AG09309 (cell line): ENCODE measurements at places on chromosomes 7 and 10.
A peak's percentile ranks its signal among the peaks of the same experiment; 100 is the strongest.

DNA sequence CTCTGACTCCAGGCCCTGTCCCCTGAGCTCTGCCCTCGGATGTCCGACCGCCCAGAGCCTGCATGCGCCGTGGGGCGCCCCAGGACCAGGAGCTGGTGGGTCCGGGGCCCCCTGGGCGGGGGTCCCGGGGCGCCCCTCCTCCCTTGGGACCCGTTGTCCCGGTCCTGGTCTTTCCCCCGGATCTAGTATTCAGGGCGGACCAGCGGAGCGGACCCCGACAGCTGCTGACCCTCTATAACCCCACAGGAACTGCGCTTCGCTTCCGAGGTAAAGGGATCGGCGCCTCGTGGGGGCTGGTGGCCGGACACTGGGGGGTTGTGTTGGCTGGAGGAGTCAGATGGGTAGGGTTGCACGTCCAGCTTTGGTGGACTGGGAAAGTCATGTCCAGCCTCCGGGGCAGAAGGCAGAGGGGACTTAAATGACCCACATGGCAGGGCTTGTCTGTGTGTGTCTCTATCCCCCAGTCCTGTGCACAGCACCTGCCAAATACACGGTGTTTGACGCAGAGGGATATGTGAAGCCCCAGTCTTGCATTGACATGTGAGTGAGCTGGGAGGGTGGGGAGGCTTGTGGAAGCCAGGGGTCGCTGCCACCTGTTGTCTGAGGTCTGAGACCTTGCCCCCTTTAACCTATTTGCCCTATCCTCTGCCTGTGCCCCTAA is 520 bp downstream of the MOSPD3 start:
- no peak for DNase-seq

GRCh38 chr10:12481924-12482323 is 132.6 kb downstream of the CAMK1D start:
- DNase-seq = no peak

- DNase-seq = no peak
These were observed 45.0 kb downstream of the ALOX5 start for GRCh38 chr10:45418849-45419675.

GRCh38 chr10:12041766-12042408 is 722 bp downstream of the UPF2 start:
- DNase-seq = no peak

GRCh38 chr10:112639298-112639697 is 192.3 kb downstream of the VTI1A start:
- DNase-seq = no peak

GRCh38 chr7:21999896-22000295 is 54.2 kb upstream of the CDCA7L start:
- no peak for DNase-seq

DNA sequence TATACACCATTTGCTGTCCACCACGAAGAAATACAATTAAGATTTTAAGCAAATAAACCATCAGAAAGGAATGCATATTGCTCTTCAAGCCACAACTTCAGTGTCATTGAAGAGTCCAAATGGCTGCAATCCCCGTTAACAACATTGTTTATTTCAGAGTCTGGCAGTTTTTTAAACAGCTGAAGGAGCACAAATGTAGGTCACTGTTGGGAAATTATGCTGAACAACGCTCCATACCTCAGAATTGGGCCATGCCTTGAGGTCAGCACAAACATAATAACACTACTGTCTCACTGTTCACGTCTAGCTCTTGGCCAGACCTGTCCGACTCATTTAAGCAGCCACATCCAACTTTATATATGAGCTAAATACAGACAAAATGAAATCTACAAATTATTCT is 453.9 kb upstream of the GHITM start:
- no peak for DNase-seq

DNA sequence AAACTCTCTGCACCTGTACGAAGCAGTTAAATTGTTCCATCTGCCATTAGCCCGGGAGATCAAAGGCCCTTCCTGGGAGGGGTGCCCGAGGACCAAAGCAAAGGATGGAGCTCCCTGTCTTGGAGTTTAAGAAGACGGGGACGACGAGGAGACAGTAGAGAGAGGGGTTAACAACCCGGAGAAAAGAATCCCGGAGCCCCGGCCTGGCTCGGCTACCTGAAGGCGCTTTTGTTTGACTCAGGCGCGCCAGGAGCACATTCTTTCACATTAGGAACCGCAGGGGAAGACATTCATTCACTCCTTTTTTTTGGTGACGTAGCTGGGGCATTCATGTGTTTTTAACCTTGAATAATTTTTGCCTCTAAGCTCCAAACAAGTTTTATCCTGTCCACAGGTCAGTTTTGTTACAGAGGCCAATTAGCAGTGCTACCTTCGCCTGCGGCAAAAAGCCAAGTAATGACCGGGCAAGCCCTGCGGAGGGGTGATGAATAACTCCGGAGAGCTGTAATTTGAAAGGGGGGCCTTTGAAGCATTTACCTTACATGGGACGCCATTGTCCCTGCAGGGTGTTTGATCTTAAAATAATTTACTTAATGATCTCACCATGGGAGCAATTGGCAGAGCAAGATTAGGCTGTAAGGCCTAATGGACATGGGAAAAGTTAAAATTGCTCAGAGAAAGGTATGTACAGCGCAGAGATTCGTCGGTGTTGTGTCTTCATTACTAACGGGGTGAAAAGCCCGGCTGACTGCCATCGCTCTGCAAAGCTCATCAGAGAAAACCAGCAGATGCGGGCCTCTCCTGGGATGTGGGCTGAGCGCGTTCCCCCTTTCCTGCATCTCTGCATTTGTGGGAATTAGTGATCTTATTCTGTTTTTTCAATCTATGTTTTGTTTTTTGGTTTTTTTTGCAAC is 258.0 kb upstream of the SP4 start:
- no peak for DNase-seq

GRCh38 chr10:17958049-17958448 is 6.3 kb downstream of the SLC39A12 start:
- DNase-seq = no peak

DNA sequence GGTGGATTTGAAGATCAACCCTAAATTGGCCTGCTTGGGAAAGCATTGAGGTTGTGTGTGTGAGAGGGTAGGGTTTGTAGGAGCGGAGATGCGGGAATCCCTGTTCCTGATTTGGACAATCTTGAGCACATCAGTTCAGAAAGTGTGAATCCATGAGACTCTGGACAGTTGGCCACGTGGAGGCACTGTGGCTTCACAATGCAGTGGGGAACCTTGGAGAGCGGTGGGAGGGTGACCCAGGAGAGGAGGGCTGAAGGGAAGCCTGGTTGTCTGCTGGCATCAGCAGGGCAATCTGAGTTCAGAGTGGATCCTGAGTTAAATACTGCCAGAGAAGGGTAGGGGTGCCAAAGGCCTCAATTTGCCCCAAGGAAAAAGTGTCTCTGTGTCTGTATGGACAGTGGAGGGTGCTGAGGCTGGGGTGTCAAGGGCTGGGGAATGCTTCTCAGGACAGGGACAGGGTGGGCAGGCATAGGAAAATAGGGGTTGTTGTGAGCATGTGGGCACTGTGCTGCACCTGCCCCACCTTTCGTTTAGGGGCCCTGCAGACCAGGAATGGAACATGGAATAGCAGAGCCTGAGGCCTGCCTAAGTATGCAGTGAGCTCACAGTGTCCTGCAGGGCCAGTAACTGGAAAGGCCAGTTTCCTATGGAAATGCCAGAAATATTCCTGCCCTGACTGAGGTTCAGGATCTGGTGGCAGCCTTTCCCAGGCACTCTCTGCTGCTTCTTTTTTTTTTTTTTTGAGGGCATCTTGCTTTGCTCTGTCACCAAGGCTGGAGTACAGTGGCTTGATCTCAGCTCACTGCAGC is 162.9 kb upstream of the PRSS58 start:
- no peak for DNase-seq

DNA sequence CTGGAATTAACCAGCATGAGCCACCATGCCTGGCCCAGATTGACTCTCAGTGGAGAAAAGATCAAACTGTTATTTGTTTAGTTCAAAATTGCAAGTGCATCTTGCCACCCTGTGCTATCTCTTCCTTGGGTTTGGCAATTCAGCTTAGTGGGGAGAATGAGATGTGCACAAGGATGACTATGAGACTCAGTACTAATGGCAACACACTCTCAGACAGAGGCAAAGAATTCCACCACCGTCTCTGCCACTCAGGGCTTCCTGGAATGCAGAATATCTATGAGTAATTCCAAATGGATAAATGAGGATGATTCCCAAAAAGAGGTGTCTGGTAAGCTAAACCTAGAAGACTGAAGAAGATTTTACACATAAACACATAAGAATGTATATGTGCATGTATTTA is 525.8 kb downstream of the NRG3 start:
- DNase-seq = no peak

DNA sequence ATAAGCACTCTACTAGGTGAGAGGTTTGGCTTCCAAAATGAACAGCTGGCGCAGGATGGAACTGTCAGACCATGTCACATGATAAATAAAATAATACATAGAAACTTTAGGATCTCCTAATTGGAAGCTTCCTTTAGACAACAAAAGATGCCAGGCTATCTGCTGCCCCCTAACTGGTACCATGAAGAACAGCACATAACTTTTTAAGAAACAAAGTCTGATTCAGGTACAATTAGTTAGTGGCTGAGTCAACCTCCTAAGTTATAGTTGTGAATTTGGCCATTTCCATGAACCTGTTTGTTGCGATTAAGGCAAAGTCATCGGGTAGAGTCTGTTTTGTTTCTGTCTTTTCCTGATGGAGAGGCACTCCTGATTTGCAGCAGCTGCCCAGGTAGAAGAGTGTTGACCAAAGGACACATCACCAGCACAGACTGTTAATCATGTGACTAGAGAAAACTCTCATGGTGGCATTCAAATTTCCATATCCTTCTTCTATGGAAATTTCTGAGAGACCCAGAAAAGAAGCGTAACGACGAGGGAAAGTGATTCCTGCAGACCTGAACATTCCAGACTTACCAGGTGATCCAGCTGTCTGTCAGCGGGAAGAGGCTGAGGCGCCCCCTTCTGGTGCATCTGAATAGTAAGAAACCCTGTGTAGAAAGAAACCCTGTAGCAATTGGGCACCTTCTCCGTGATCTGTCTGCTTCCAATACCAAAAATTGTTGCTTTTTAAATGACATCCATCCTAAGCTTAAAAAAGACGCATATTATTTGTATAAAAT is 8.6 kb upstream of the INHBA start:
- no peak for DNase-seq

- DNase-seq = no peak
These were observed 32.0 kb downstream of the ADAP1 start for GRCh38 chr7:922334-923107.

- DNase-seq = no peak
These were observed 163.8 kb downstream of the UBE2H start for GRCh38 chr7:129789000-129789399.

- no peak for DNase-seq
These were observed 231.4 kb downstream of the BMPER start for GRCh38 chr7:34136698-34137097.

- DNase-seq = peak; percentile 4
These were observed 43.7 kb downstream of the DNAJB9 start for GRCh38 chr7:108613147-108613948.
